Cerebellar nuclear complex (tissue), 1 donor: ENCODE measurements at places on chromosomes 1 and 21.

DNA sequence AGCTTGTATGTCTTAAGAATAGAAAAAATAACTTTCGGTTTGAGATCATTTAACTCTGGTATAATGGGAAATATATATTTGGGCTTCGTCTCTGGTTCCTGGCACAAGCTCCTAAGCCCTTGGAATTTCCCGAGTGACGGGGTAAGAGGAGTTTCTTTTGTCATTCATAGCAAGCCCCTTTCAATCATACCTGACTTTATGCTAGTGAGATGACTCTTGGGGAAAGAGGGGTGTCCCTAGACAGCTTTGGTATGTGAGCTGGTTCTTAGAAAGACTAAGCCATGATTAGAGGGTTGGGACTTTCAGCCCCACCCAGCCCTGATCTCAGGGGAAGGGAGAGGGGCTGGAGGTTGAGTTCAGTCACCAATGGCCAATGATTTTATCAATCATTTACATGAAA, 13.9 kb upstream of the MTARC1 start:
- no peak for DNase-seq

GRCh38 chr1:117671781-117672501, 66.1 kb downstream of the TENT5C start:
- DNase-seq = no peak

DNA sequence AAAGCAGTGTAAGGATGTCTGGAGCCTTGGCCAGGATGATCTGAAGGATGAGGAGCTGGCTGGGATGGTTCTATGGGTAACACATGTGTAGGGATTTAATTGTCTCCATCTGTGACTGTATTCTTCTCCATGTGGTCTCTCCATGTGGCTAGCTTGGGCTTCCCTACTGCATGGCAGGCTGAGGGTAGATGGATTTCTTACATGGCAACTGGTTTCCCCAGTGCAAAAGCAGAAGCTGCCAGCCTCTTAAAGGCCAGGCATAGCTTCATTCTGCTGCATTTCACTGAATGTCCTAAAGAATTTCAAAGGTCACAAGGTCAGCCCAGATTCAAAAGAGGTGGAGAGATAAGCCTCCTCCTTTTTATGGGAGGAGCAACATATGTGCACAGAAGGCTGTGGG, 61.7 kb downstream of the XCL2 start:
- no peak for DNase-seq

DNA sequence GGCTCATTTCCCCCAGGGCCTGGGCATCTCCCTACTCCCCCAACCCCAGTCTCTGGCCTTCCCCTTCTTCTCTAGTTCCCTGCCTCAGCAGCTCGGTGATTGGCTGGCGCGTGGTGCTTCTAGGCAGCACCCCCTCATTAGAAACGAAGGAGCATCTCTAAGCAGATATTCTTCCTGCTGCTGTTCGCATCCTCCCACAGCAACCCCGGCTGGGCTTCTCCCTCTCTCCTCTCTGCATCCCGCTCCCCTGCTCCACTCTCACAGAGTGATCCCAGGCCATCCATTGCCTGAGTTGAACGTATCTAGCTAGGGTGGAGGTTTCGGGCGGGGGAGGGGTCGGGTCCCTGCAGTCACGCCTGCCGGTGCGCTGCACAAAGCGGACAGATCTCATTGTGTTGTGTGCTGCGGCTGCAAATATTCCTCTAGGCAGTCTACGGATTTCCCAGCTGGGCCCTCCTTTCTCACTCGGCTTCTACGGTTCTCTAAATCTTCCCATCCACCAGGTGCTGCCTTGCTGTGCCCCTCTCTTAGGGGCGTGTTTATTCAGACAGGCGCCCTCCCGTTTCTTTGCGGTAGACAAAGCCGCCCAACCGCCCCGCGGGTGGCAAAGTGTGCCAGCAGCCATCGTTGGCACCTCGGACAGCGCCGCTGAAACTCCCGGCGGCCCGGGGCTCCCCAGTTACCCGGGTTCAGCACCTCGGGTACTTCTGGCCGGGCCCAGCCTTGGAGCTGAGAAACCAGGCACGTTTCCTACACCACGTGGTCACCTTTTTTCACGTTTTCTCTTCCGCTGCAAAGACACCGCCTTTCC, 2.2 kb downstream of the CACNA1E start:
- DNase-seq = no peak

GRCh38 chr1:42152907-42153600, at the start of gene GUCA2B:
Gene GUCA2B (plus strand): TSS chr1:42153410. CDS start chr1:42153451, 41 bp downstream.
- no peak for DNase-seq

DNA sequence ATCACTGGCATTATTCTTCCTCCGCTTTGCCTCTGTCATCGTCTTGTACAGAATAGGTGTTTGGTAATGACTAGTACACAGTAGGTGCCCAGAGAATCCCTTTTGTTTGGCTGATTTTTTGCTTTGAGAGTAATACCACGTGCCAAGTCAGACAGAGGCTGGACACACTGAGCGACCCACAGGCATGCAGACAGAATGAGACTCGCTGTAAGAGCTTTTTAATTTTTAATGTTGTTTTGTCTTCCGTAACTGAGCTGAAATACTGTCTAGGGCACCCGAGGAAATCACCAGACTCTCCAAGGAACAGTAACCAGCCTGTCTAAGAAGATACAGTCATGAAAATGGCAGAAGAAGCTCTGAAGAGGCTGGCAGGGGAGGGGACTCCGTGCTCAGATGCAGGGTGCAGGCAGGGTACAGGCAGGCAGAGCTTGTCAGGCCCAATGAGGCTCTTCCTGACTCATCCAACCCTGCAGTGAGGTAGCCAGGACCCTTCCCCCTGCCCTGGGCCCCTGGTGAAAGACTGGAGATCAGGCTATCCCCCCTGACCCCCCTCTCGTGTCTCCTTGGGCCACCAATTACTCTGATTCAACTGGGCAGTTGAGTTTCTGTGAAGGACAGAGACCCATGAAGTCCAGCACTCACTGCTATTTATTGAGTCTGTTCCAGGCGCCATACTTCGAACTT, 60.1 kb upstream of the ECE1 start:
- no peak for DNase-seq

- DNase-seq = no peak
These were observed 34.9 kb downstream of the WNT9A start for GRCh38 chr1:227912866-227913265.

- DNase-seq = no peak
These were observed 184.6 kb upstream of the JUN start for GRCh38 chr1:58968360-58968952.

DNA sequence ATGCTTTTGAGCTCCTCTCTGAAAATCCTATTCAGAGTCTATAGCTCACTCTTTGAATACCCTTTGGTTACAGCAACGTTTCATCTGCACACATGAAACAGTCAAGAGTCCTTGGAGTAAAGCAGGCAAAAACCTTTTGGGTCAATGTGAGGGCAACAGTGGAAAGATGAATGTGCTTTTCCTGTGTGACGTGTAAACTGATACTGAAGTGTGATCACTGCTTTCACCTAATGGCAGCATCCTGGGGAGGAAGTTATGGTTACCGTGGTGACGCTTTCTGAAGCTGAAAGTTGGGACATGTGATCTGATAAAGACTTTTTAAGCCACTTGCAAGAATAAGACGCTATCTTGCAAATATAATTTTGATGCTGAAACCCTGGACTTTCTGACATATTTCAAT, 160.0 kb downstream of the SEC16B start:
- no peak for DNase-seq

- DNase-seq = no peak
These were observed 126.1 kb downstream of the NAV1 start for GRCh38 chr1:201665036-201665435.

GRCh38 chr1:246001142-246001836, 505.8 kb downstream of the SMYD3 start:
- DNase-seq = no peak

DNA sequence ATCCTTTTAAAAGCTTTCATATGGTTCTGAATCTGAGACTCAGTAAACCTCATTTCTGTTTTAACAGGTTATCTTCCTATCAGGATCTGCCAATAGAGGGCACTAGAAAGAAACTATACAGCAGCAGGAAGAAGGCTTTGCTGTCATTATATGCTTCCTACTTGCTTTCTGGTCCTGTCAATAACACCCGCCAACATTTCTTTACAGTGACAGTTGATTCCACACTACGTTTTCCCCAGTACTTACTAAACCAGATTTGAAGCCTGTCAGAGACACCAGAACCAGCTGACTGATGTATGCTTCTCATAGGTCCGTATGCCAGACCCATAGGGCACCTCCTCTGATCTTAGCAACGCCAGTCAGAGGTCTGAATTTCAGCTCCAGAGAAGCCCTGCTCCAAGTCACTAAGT, 341.0 kb upstream of the NEGR1 start:
- no peak for DNase-seq

DNA sequence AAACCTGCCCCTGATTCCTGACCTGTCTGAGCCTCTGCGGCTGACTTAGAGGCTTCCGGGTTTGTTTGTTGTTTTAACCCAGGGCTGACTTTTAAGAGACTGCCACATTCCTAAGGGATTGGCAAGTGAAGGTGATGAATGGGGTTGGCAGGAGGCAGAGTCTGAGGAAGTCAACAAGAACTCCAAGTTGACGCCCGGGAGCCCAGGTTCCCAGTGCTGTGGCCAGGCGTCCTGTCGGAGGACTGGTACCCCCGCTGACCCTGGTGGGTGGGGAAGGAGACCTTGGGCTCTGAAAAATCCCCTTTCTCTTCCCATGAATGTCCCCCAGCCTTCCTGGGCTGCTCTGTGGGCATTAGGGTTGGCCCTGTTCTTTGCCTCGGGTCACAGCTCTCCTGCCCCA, 19.7 kb upstream of the EPS8L3 start:
- no peak for DNase-seq

GRCh38 chr1:58047265-58047858, 499.2 kb downstream of the OMA1 start:
- DNase-seq = no peak

- DNase-seq = no peak
These were observed 30.7 kb downstream of the LRP8 start for GRCh38 chr1:53297195-53297594.

- DNase-seq = no peak
These were observed 68.4 kb upstream of the IPO9 start for GRCh38 chr1:201760516-201760915.

DNA sequence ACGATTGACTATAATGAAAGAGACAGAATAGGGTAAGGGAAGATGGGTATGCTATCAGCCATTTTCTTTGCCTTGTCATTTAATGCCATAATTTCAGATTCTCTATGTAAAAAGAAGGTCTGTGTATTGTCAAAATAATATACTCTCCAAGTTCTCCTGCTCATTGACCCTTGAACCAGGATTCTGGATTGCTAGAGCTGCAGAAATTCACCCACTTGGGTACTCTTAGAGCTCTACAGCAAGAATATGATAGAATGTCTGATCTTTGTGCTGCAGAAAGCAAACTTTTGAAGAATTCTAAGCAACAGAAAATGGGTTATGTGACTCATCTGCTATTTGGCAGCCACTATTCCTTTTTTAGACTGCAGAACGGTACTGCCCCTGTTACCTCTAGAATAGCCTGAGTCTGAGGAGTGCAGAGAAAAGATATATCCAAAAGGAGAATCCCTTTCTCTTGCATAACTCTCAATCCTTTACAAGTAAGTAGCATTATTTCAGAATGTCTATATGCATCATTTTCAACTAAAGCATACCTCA, 78.2 kb upstream of the TENT5C start:
- DNase-seq = no peak

GRCh38 chr1:34379911-34380310, 203.2 kb downstream of the C1orf94 start:
- no peak for DNase-seq

DNA sequence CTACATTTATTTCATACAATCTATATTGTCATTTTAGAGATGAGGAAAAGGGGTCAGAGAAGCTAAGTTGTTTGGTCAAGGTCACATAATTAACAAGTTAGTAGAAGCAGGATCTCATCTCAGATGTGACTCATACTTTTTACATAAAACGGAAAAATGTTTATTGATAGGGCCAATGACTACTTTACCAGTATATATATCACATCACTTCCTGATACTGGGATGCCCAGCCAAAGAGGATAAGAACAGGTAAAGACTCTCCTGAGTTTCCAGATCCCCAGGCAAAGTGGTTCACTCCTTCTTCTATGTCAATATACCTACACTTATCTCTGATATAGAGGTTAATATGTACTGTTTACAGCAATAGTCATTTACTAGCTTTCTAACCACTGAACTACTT, 21.0 kb downstream of the YIPF1 start:
- no peak for DNase-seq

GRCh38 chr1:151855933-151856332, 2.4 kb upstream of the THEM5 start:
- no peak for DNase-seq

DNA sequence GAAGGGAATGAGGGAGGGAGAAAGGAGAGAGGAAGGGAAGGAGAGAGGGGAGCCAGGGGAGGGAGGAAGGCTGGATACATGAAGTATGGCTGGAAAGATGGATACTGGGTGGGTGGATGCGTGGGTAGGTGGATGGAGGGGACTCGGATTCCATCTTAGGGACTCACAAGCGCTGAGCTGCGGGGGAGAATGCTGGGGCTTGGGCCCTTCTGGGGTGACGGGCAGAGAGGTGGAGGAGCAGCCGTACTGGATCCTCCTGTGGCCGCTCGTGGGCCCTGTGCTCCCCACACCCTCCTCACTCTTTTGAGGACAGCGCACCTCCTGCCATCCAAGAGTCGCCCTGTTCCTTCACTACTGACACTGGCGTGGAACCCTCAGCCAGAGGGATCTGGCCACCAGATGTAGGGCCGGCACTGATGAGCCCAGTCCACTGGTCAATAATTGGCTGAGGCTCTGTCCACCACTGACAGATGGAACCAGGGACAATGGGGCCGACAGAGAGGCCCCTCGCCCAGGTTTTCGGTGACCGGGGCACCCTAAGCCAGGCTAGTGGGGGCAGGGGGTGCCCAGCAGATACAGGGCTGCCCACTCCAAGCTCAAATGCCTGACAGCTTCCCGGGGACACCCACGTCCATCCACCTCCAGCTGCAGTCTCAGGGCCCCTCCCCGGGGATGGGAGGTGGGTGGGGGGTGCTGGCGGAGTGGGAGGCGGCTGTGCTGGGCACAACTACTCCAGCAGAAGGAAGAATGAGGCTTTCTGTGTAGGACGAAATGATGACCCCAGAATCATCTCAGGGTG, 4.4 kb upstream of the ACTRT2 start:
- no peak for DNase-seq

GRCh38 chr1:12457771-12458170, 160.2 kb downstream of the DHRS3 start:
- no peak for DNase-seq

- no peak for DNase-seq
These were observed 5.3 kb downstream of the PADI2 start for GRCh38 chr1:17113963-17114362.

GRCh38 chr1:43137445-43138052, 34.5 kb downstream of the EBNA1BP2 start:
- no peak for DNase-seq

- no peak for DNase-seq
These were observed 58.9 kb downstream of the WLS start for GRCh38 chr1:68173283-68173935.

GRCh38 chr1:168472223-168472622, 71.6 kb downstream of the XCL2 start:
- DNase-seq = no peak
